ENCODE measurements at places on chromosomes 7 and 10.

DNA sequence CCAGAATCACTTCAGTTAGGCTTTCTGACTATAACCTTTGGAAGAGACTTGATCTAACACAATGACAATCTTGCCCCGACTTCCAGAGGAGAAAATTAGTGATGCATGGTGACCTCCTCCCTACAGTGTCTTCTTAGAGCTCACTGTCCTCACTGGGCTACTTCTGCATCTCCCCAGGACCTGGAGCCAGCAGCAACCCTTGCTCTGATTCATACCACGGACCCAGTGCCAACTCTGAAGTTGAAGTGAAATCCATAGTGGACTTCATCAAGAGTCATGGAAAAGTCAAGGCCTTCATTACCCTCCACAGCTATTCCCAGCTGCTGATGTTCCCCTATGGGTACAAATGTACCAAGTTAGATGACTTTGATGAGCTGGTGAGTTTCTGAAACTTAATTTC is 12.6 kb downstream of the CPA2 start:
- DNase-seq, result no peak

DNA sequence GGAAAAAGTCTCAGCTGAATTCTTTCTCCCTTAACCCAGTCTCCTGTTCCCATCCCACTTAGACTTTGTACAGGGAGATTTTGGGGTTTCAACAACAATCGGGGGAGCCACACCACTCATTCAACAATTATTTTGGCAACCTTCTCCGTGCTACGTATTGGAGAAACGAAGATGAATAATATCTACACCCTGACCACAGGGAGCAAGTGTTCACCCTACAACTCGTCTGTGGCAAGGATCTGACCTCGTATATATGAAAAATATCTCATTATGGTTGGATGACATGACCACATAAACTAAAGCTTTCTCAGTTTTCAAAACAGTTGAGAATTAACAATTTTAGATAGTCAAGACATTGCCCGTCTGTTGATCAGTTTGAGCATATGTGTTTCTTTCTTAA is 302.1 kb downstream of the CACNA2D1 start:
- DNase-seq, result no peak

DNA sequence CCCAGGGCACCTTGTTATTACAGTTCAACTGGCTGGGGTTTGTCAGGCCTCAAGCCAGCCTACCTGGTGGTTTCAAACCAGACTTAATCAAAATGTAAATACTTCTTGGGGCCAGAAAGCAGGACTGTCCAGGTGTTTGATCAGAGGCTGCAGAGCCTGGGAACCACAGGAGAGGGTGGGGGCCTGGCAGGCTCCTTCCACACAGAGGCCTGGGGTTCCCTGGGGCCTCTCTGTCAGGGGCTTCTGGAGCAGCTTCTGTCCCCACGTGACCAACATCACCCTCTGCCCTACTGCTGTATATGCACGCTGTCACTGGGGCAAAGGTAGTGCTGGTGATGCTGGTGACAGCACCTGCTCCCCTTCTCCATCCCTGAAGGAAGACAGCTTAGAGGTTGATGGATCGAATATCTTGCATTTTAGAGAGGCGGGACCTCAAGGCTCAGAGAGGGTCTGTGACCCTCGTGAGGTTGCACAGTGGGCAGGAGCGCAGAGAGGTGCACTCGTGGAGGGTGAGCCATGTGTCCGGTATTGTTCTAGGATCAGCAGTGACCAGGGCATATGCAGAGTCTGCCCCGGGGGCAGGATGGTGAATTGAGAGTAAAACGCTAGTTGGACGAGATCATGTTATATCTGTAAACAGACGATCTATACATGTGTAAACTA is 95.4 kb downstream of the GRK5 start:
- DNase-seq, result no peak

- no peak for DNase-seq
Measured at GRCh38 chr10:110068780-110069179, 61.0 kb downstream of the ADD3 start.

DNA sequence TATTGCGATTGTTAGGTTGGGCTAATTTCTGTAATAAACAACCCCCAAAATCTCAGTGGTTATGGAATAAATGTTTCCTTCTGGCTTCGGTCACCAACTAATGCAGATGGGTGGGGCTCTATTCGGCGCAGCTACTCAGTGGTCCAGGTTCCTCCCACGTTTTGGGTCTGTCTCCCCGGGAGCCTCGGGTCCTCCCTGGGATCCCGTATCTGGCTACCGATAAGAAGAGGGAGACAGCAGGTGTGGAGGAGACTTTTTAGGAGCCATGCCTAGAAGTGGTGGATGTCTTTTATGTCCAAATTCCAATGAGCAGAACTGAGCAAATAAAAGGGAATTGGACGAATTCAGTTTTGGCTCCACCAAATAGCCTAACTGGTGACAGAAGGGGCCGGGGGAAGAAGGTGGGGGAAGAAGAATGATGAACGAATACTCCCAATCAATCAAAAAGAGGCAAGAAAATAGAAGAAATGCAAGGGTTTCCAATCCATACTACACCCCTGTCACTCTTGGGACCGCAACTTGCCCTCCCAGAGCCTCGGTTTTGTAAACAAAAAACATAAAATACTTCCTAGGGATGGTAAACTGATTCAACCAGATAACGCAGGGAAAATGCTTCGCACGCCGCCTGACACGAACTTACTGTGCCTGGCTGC is 498 bp upstream of the C10orf53 start:
- DNase-seq, result no peak

DNA sequence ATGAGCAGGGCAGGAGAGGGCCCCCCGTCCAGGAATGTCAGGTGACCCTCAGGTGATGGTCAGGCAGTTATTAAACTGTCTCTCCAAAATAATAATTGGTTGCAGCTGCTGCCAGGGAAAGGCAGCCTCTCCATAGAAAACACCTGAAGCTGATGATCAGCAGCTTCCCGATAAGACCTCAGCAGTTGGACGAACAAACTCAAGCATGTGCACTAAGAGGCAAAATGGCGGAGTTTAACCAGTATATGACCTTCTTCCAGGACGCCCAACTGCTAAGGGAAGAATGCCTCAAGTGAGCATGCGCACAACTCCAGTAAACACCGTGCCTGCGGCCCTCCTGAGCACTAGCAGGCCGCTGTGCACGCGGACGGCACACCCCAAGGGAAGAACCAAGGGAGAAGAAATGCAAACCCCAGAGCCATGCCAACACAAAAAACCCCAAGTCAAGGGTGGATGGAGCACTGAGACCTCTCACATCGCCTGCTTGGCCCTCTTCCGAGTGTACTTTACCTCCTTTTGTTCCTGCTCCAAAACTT is 38.9 kb upstream of the ADARB2 start:
- no peak for DNase-seq

DNA sequence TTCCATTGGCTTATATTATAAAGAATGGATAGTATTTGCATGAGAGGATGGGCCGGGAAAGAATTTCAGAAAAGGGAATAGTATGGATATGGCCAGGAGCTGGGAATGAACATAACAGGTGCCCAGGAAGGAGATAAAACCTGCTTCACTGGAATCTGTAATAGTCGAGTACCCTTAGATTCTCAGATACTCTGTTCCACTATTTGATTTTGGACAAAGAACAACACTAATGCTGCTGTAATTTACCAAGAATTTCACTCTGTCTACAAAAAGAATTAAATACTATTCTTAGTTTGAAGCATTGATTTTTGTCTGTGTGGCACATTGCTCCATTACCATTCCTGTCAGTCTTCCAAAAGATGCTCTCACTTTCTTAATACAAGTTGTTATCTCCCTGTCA is 718.2 kb upstream of the LRRN3 start:
- no peak for DNase-seq

- DNase-seq, result no peak
Measured at GRCh38 chr7:146000882-146001281, 115.7 kb upstream of the CNTNAP2 start.

- no peak for DNase-seq
Measured at GRCh38 chr7:43764807-43765491, 6.5 kb downstream of the BLVRA start.

GRCh38 chr10:112953174-112954159 is 3.4 kb downstream of the TCF7L2 start:
- no peak for DNase-seq

DNA sequence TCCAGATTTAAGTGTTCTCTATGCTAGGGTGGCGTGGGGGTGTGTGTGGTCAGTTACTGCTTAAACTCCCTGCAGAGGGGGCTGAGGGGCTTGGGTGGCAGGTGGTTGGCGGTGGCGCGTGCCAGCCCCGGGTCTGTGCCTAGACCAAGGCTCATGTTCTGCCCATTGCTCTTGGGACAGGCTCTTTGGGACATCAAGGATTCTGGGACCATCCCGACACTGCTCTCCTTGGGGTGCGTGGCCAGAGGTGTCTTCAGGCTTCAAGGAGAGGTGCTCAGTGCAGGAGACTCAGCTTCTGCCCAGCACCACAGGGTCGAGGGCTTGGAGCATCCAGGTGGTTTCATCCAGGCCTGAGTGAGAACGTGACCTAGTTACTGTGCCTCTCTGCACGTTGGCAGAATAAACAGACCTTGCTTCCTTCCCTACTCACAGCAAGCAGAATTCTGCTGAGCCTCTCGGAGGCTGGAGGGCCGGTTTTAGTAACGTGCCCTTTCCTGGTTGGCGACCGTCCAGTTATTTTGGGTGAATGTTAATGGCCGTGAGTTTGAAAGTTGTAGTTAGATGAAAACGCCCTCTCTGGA is 39.9 kb downstream of the CAMK1D start:
- no peak for DNase-seq

- DNase-seq, result no peak
Measured at GRCh38 chr7:140212100-140212881, 35.5 kb upstream of the KDM7A start.

DNA sequence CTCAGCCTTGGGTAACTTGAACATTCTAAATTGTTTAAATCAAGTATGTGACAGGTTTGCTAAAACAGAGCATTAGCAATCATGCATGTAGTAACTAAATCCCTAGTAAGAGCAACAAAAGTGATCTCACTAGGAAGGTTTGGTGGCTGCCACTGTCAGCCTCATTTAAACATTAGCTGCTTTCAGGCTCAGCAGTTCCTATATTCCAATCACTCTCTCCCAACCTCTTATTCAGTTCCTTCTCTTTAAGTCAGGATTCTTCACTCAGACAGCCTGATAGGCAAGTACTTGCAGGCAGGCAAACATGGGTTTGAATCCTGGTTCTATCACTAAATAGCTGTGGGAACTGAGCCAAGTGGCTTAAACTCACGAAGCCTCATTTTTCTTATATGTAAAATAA is 3.6 kb downstream of the CREB3L2 start:
- DNase-seq, result no peak

All from stimulated activated CD8-positive, alpha-beta memory T cell treated with anti-CD3 and anti-CD28 coated beads, Interleukin-7, amount 100 ng/mL, for 1 hour (primary cell).